Myometrial cell (primary cell): ENCODE measurements at places on chromosomes 2 and 18. TPM values are rescaled to one million over a fixed set of nuclear protein-coding genes. Genes with fewer than 3 reads are reported as not detected.

Gene EFEMP1
- 37.8 and 48.2 TPM in 2 replicates for total RNA-seq

Gene NRP2
- 48.9 and 75.0 TPM in 2 replicates for total RNA-seq

Gene CPLX4
- total RNA-seq, result not detected in 2 replicates

Gene COPS8
- 166 and 190 TPM in 2 replicates for total RNA-seq

Gene PSMD14
- total RNA-seq, result 110 and 133 TPM in 2 replicates

Gene ACADL
- total RNA-seq, result not detected in 2 replicates
